ENCODE measurements at places on chromosomes 4 and X. TPM values are rescaled to one million over a fixed set of nuclear protein-coding genes. Genes with fewer than 3 reads are reported as not detected.

DNA sequence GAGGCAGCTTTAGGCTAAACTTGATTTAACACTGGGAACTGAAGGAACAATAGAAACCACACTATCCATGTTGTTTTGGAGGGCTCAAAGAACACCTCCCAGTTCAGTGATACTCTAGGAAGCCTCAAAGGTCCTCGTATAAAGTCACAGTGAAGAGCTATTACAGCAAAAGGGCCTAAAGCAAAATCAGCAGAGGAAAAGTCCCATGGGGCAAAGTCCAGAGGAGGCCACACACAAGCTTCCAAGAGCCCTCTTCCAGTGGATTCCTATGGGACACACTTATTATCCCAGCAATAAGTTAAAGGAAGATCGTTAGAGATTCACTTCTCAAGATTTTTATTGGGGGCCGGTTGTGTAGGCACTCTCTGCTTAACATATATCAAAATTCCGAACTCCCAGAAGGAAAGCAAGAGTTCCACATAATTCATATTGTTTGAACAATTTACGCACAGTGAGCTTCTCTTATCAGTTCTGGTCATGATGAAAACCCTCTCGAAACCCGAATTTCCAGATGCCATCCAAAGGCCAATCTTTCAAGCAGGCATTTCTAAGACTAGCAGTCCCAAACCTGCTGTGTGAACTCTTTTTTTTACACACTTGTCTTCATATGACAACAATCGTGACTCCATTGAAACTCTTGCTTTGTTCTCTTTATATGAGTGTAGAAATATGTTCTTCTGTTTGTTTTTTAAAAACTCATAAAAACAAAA is 53.7 kb downstream of the ANXA5 start:
- DNase-seq = no peak

The SCML1 gene
- 3.2 TPM for total RNA-seq

The GDPD2 gene
- 32.9 TPM for total RNA-seq

GRCh38 chrX:14356401-14356800 is 172.9 kb upstream of the GLRA2 start:
- no peak for DNase-seq

The NOX1 gene
- not detected for total RNA-seq

Data from lower leg skin (tissue), 4 donors.